ENCODE measurements at places on chromosomes 12 and 14. TPM values are rescaled to one million over a fixed set of nuclear protein-coding genes. Genes with fewer than 3 reads are reported as not detected.

CCDC38 gene
- total RNA-seq: 0.13 TPM

GUCY2C gene
- not detected for total RNA-seq

PZP gene
- total RNA-seq: 0.93 TPM

B4GALNT3 gene
- not detected for total RNA-seq

SDR9C7 gene
- total RNA-seq: not detected

CAPZA3 gene
- not detected for total RNA-seq

SYNDIG1L gene
- total RNA-seq: not detected

E2F7 gene
- 36.3 TPM for total RNA-seq

SLC25A21 gene
- 2.4 TPM for total RNA-seq

PHLDA1 gene
- 44.1 TPM for total RNA-seq

RAN gene
- total RNA-seq: 1,151 TPM

TSHR gene
- total RNA-seq: not detected

SERPINA5 gene
- total RNA-seq: not detected

IL31 gene
- not detected for total RNA-seq
